ENCODE measurements at places on chromosomes 6 and 20. TPM values are rescaled to one million over a fixed set of nuclear protein-coding genes. Genes with fewer than 3 reads are reported as not detected.

The NQO2 gene
- total RNA-seq = 22.4 TPM

- DNase-seq = peak; percentile 48
Observed at GRCh38 chr6:107488875-107489635, 862 bp upstream of the SOBP start.

GRCh38 chr20:64232794-64233193 lies 22.8 kb upstream of the PCMTD2 start:
- DNase-seq = peak; percentile 21

DNA sequence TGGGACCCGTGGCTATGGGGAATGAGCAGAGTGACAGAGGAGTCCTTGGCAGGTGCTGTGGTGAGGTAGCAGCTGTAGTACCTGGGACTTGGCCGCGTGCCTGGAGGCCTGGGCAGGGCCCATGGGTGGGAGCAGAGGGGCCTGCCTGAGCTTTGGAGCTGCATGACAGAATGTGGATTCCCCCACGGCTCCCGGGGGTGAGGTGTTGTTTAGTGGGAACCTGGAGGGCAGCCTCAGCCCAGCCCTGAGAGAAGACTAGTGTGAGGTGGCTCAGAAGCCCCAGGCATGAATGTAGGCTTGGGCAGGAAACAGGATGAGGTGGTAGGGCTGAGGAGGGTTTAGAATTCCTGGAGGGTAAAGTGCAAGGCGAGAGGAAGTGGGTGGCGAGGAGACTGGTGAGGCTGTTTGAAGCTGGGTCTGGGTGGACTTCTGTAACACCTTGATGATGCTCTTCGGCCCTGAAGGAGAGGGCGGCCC lies 86.5 kb upstream of the SCP2D1 start:
- DNase-seq = no peak

DNA sequence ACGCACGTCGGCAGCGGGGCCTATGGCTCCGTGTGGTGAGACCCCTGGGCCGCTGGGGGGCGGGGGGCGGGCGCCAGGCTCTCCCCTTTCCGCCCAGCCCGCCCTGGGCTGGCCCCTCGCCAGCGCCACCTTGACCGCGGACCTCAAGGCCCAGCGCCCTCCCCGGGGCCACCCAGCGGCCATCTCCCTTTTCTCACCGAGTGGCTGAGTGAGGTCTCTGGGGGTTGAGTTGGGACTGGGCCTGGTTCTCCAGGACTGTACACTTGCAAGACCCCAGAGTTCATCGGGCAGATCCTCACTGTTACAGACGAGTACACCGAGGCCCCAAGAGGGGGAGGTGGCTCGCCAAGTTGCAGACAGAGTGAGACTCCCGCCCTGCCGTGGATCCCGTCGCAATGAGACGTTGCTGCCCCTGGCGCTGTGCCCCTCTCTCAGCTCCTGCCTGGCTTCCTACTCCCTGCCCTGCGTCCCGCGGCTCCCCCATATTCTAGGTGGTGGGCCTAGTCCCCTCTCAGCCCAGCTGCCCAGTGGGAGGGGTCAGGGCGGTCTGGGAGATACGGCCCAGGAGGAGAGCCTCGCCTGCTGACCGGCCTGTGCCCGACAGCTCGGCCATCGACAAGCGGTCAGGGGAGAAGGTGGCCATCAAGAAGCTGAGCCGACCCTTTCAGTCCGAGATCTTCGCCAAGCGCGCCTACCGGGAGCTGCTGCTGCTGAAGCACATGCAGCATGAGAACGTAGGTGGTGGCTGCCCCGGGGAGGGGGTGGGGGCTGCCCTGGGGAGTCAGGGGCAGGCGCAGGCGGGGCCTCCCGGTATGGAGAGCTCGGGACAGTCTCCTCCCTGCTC lies 576 bp downstream of the MAPK13 start:
- DNase-seq = peak; percentile 80

GRCh38 chr6:121844898-121845297 lies 409.5 kb downstream of the GJA1 start:
- DNase-seq = no peak

- DNase-seq = no peak
Observed at GRCh38 chr6:75893776-75894152, 144.7 kb downstream of the MYO6 start.

GRCh38 chr6:81326881-81327561 lies 425.5 kb downstream of the TENT5A start:
- DNase-seq = no peak

DNA sequence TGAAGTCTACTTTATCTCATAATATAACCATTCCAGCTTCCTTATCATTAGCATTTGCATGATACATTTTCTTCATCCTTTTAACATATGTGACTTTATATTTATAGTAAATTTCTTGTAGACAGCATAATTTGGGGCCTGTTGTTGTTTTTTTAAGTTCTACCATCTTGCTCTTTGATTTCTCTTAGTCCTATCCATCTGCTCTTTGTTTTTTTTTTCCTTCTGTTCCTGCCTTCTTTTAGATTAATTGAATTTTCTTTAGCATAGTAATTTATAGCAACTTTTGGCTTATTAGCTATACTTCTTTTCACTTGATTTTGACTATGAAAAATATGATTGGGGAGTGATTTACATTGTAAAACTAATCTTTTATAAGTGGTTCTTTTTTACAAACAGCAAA lies 19.2 kb upstream of the FABP7 start:
- no peak for DNase-seq
